ENCODE measurements at places on chromosomes 2 and 18. TPM values are rescaled to one million over a fixed set of nuclear protein-coding genes. Genes with fewer than 3 reads are reported as not detected.

The TCF7L1 gene
- 0.08 TPM for polyA plus RNA-seq

The TPGS2 gene
- polyA plus RNA-seq: 59.9 TPM

The IL36RN gene
- not detected for polyA plus RNA-seq

The OTOF gene
- not detected for polyA plus RNA-seq

The MFSD2B gene
- polyA plus RNA-seq: not detected

The IL1F10 gene
- polyA plus RNA-seq: not detected

The DPYSL5 gene
- polyA plus RNA-seq: not detected

The RNF152 gene
- polyA plus RNA-seq: not detected

The VWC2L gene
- polyA plus RNA-seq: not detected

The EMX1 gene
- polyA plus RNA-seq: not detected

The RAB17 gene
- not detected for polyA plus RNA-seq

The FBXO41 gene
- polyA plus RNA-seq: 2.7 TPM

The CNDP1 gene
- polyA plus RNA-seq: not detected

The LHCGR gene
- polyA plus RNA-seq: not detected

Data from naive thymus-derived CD8-positive, alpha-beta T cell (primary cell).